Testis (tissue), 5 donors: ENCODE measurements at places on chromosomes 3 and 15. TPM values are rescaled to one million over a fixed set of nuclear protein-coding genes. Genes with fewer than 3 reads are reported as not detected.
A peak's percentile ranks its signal among the peaks of the same experiment; 100 is the strongest.

DNA sequence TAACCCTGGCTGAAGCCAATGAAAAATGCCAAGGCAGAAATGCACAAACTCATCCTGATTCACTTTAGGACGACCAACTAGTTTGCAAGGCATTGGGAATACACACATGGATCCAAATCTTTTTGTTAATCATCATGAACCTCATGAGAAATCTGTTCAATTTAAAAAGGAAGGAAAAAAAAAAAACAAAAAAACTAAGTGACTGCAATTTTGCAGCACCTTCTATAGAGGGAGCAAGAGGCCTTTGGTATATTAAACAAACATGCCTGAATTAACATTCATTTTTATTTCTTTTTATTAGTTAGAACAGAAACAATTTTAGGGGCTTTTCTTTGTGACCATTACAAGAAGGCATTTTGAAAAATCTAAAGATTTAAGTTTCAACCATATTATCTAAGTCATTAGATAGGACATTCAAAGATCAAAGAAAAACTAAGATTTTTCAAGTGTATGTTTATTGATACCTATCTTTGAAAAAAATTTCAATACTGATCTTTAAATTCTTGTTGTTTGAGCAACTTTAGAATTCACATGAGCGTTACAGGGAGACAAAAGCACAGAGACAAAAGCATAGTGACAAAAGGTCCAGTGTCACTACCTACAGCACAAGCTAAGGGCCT lies 182.4 kb downstream of the CBLB start:
- H3K4me1 ChIP-seq, result peaks cover 6% of the 10 kb centered on the region
- H3K4me3 ChIP-seq, result no peak overlapping the region
- H3K27ac ChIP-seq, result no peak overlapping the region

GRCh38 chr15:41881920-41882688 lies 11.7 kb downstream of the SPTBN5 start:
- no peaks in the 10 kb centered on the region for H3K27me3 ChIP-seq
- no peak overlapping the region for H3K27ac ChIP-seq
- DNase-seq, result peak; percentile 46
- peak overlapping the region; percentile 50 for H3K4me3 ChIP-seq
- no peaks in the 10 kb centered on the region for H3K36me3 ChIP-seq

Gene PRTG
- 26.3 TPM for total RNA-seq

Gene CHRNA5
- 4.4 TPM for total RNA-seq

Gene EID1
- total RNA-seq, result 164 TPM

Gene ALPK3
- 5.0 TPM for total RNA-seq

Gene ATP13A3
- total RNA-seq, result 62.3 TPM

Gene TGM4
- 0.68 TPM for total RNA-seq
